ENCODE measurements at places on chromosomes 7 and 10.

- DNase-seq, result no peak
These were observed 115.8 kb downstream of the ELFN1 start for GRCh38 chr7:1785839-1786238.

DNA sequence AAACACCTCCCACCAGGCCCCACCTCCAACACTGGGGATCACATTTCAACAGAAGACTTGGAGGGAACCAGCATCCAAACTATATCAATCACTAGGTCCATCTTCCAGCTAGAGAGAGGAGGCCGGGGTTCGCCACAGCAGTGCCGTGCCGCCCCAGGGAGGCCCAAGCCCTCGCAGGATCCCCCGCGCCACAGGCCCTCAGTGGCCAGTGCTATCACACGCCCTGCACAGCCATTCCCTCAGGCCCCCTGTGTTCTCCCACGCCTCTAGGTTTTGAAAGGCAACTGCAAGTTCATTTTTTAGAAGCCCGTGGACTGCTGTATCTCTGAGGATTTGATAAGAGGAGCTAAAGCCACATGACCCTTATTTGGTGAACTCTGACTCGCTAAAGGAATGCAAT, 136.4 kb downstream of the OAT start:
- DNase-seq, result no peak

DNA sequence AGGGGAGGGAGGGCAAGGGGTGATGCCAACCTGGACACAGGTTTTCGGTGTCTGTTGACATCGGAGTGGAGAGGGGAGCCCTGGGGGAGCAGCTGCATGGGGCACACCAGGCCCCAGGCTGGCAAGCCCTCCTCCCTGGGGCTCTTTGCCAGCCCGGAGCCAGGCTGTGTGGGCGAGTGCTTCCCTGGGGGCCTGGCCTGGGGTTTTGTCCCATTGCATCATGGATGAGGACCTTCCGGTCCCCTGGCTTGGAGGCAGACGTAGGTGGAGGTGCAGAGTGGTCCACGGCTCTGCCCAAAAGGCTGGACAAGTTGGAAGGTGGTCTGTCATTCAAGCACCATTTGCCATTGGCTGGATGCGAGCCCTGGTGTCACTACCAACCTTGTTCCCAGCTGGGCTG, 34.8 kb downstream of the ZMIZ1 start:
- no peak for DNase-seq

DNA sequence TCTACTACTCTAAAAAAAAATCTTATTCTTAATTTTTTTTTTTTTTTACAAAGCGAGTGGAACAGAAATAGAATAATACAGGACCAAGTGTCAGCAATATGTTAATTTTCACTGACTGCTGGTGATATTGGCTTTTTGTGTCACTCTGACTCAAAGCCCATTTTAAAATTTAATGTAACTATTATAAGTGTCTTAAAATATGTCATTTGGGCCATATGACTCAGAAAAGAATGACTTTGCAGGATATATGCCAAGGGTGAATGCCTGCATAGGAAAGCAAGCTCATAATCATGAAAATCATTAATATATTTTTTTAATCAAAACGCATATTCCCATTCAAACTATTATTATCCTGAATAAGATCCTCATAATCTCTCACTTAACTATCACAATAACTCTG, 149.2 kb downstream of the GNAT3 start:
- no peak for DNase-seq

DNA sequence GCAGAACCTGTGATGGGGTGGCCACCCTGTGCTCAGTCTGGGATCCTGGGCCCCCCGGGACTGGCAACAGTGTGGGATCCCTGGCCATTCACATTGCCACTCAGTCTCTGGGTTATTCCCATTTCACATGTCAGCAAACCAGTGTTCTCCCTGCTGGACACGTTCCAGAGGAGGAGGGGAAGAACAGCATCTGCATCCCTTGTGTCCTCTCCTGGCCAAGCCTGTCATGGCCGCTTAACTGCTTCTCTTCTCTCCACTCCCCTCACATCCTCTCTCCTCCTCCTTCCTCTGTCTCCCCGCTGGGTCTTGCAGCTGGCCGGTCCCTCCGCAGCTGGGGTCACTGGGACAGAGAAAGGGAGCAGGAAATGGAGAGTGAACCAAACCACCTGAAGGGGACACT, 74.4 kb downstream of the C10orf105 start:
- no peak for DNase-seq

DNA sequence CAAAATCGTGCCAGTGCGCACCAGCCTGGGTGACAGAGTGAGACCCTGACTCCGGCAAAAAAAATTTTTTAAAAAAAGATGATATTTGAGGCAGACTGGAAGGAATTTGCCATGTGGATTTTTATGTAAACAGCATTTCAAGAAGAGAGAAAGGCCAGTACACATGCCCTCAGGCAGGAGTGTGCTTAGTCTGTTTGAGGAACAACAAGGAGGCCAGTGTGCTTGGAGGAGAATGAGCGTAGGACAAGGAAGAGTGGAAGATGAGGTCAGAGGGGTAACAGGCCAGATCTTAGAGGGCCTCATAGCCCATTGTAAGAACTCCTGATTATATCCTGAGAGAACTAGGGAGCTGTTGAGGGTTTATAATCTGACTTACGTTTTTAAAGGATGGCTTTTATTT, 17.2 kb upstream of the STRIP2 start:
- no peak for DNase-seq

- DNase-seq, result no peak
These were observed 19.7 kb downstream of the BHLHA15 start for GRCh38 chr7:98230746-98231471.

- DNase-seq, result no peak
These were observed 267.9 kb upstream of the CNTNAP2 start for GRCh38 chr7:145848691-145849090.

Data from mesothelial cell of epicardium (in vitro differentiated cells).